Chondrocyte (in vitro differentiated cells): ENCODE measurements at places on chromosomes 11 and 22. TPM values are rescaled to one million over a fixed set of nuclear protein-coding genes. Genes with fewer than 3 reads are reported as not detected.

The CREB3L1 gene
- 83.1 to 192 TPM (median 190 TPM) in 3 replicates for total RNA-seq

The SYTL2 gene
- 9.3 to 25.1 TPM (median 23.8 TPM) in 3 replicates for total RNA-seq

The POGLUT3 gene
- 57.9 to 74.8 TPM (median 60.0 TPM) in 3 replicates for total RNA-seq

The PNPLA5 gene
- not detected in 3 replicates for total RNA-seq

The ACP2 gene
- 35.3 to 54.5 TPM (median 36.1 TPM) in 3 replicates for total RNA-seq

The TUB gene
- 14.1 to 17.2 TPM (median 14.3 TPM) in 3 replicates for total RNA-seq

The LAYN gene
- 10.6 to 12.9 TPM (median 11.5 TPM) in 3 replicates for total RNA-seq

The SPDYC gene
- not detected in 3 replicates for total RNA-seq

The KRTAP5-10 gene
- not detected in 3 replicates for total RNA-seq

The FOLR2 gene
- not detected in 3 replicates for total RNA-seq

The MS4A6A gene
- not detected in 3 replicates for total RNA-seq

The ANO9 gene
- total RNA-seq = not detected in 3 replicates

The ZBTB3 gene
- 10.2 to 13.0 TPM (median 11.3 TPM) in 3 replicates for total RNA-seq

The OR51A2 gene
- not detected in 3 replicates for total RNA-seq

The BIRC3 gene
- 0.27 to 0.72 TPM (median 0.40 TPM) in 3 replicates for total RNA-seq

The OR8D4 gene
- total RNA-seq = not detected in 3 replicates

The ESRRA gene
- 25.6 to 30.7 TPM (median 29.6 TPM) in 3 replicates for total RNA-seq

The NCAM1 gene
- 3.4 to 6.0 TPM (median 3.9 TPM) in 3 replicates for total RNA-seq

The APOL1 gene
- total RNA-seq = 16.7 to 38.4 TPM (median 16.9 TPM) in 3 replicates

The TRAPPC4 gene
- total RNA-seq = 73.0 to 78.8 TPM (median 75.0 TPM) in 3 replicates

The CD3D gene
- total RNA-seq = not detected in 3 replicates

The LYVE1 gene
- 1.2 to 5.2 TPM (median 3.5 TPM) in 3 replicates for total RNA-seq

The CRYBB2 gene
- total RNA-seq = not detected in 3 replicates

The PRRG4 gene
- not detected in 3 replicates for total RNA-seq

The LARGE2 gene
- not detected in 3 replicates for total RNA-seq
